Calu3 (cell line): ENCODE measurements at places on chromosomes 7 and 10. TPM values are rescaled to one million over a fixed set of nuclear protein-coding genes. Genes with fewer than 3 reads are reported as not detected.

PAX4 gene
- total RNA-seq, result not detected in 2 replicates

TMEM176A gene
- total RNA-seq, result 1.5 and 6.1 TPM in 2 replicates

OR2A42 gene
- not detected in 2 replicates for total RNA-seq

TMEM270 gene
- total RNA-seq, result 0.59 and 1.2 TPM in 2 replicates

ZNF438 gene
- total RNA-seq, result 4.0 and 4.3 TPM in 2 replicates

LIPF gene
- not detected in 2 replicates for total RNA-seq

OR13A1 gene
- total RNA-seq, result not detected in 2 replicates

RADIL gene
- total RNA-seq, result 0.83 and 1.8 TPM in 2 replicates

AKR1C4 gene
- 0.40 and 0.76 TPM in 2 replicates for total RNA-seq

MSMB gene
- 2.4 and 7.4 TPM in 2 replicates for total RNA-seq

PRSS37 gene
- total RNA-seq, result not detected in 2 replicates

BCCIP gene
- 49.3 and 52.2 TPM in 2 replicates for total RNA-seq

TFPI2 gene
- 213 and 218 TPM in 2 replicates for total RNA-seq
